ENCODE measurements at places on chromosomes 16 and 17. TPM values are rescaled to one million over a fixed set of nuclear protein-coding genes. Genes with fewer than 3 reads are reported as not detected.

The C17orf113 gene
- 0.34 TPM for polyA plus RNA-seq

The GINS2 gene
- 0.88 TPM for polyA plus RNA-seq

The SLC16A11 gene
- polyA plus RNA-seq: not detected

The RAMP2 gene
- polyA plus RNA-seq: 67.5 TPM

The NPIPA2 gene
- 2.5 TPM for polyA plus RNA-seq

The RUNDC1 gene
- polyA plus RNA-seq: 10.3 TPM

The TEX19 gene
- not detected for polyA plus RNA-seq

The MGAT5B gene
- polyA plus RNA-seq: 0.80 TPM

The ABCC12 gene
- not detected for polyA plus RNA-seq

The PIMREG gene
- polyA plus RNA-seq: 0.72 TPM

The TPSD1 gene
- polyA plus RNA-seq: not detected

The OR2C1 gene
- polyA plus RNA-seq: 0.24 TPM

The PNMT gene
- 593 TPM for polyA plus RNA-seq
